ENCODE measurements at places on chromosomes 6 and 20.

DNA sequence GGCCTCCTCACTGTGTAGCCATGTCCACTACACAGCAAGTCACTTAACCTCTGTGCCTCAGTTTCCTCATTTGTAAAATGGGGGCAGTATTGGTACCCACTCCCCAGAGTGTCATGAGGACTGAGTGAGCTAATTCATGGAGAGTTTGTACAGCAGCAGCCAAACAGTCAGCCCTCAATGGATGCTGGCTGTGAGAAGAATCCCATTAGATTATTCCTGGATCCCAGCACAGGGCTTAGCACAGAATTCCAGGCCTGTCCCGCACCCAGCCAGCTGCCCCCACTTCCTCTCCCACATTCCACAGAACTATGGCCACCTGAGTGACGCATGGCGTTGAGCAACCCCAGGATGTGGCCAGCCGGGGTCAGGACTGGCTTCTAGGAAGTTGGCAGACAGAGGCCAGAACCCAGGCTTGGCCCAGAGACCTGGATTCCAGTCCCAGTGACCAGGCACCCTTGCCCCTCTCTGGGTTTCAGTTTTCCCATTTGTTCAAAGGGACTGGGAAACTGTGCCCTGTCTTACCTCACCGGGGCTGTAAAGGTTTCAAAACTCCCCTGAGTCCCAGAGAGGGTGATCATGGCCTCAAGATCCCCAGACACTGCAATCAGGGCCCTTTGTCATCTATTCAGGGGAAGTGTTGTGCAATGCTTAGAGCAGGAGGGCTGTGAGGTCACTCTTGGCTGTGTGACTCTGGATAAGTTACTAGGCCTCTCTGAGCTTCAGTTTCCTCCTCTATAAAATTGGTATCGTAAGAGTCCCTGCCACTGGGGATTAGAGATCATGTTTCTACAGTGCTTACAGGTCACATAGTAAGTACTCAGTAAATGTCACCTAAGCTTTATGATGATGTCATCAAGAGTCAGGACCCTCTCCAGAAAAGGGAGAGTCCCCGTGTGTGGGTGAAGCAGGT, 3.0 kb upstream of the TGM2 start:
- DNase-seq = no peak

- no peak for DNase-seq
Measured at GRCh38 chr6:42537536-42537935, 26.3 kb upstream of the UBR2 start.

DNA sequence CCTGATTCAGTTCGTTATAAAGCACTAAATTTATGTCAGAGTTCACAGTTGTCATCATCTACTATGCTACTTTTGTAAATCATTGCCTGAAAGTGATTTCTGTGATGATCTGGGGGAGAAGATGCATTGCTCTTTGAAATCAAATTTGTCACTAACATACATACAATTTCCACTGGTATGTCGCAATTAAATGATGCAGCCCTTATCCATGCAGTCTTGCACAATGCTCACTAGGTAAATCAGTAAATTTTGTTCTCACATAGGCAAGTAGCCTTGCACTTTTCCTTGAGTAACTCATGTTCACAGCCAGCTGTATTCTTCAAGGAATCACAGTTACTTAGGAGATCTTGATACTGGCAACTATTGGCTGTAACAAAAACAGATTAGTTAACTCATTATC, 20.8 kb downstream of the CRISP2 start:
- no peak for DNase-seq

DNA sequence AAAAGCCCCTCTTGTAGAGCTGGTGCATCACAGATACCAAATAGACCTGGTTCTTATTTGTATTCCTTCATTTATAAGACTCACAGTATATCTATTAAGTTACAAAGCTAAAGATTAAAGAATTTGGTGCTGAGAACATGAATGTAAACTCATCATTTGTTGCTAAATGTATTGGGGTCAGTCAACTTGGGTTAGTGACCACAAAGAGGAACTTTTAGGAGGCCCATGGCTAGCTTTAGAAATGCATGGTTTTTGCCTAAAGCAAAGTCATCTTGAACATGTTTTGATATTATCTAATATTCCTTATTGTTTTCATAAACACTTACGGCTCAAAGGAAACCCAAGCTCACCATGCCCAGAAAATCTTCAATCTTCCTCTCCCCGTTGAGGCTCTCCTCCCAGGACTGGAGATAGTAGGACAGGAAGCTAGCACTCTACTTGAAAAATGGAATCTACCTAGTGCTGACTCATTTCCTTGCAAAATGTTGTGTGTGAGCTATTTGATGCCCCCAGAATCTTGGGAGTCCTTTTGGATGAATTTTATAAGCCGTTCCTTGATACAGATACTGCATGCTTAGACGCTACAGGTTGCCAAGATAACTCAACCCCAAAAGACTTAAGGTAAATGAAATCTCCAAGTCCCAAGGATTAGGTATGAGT, 121.4 kb downstream of the BMP2 start:
- no peak for DNase-seq

- no peak for DNase-seq
Measured at GRCh38 chr6:12324748-12325147, 34.6 kb downstream of the EDN1 start.

Measured in substantia nigra (tissue), 51 donors.